Glomerular endothelial cell (primary cell): ENCODE measurements at places on chromosomes 7 and 10. TPM values are rescaled to one million over a fixed set of nuclear protein-coding genes. Genes with fewer than 3 reads are reported as not detected.
A peak's percentile ranks its signal among the peaks of the same experiment; 100 is the strongest.

DNA sequence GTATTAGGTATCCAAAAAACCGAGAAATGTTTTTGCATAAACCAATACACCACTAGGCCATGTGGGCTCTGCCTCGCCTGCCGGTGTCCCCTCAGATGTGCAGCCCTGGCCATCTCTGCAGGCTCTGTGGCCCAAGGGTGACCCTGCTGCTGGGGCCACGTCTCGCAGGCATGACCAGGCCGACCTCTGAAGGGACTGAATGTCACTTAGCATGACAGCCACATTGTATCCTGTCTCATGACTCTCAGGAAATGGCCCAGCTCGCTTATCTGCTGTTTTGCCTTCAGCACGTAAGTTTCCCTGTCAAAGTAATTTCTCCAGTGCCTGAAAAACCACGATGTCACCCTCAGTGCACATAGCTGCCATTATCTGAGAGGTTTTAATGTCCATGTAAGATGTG is 49.5 kb upstream of the ZNF32 start:
- DNase-seq: no peak

STEAP1B gene
- total RNA-seq: 10.5 and 16.4 TPM in 2 replicates

DNA sequence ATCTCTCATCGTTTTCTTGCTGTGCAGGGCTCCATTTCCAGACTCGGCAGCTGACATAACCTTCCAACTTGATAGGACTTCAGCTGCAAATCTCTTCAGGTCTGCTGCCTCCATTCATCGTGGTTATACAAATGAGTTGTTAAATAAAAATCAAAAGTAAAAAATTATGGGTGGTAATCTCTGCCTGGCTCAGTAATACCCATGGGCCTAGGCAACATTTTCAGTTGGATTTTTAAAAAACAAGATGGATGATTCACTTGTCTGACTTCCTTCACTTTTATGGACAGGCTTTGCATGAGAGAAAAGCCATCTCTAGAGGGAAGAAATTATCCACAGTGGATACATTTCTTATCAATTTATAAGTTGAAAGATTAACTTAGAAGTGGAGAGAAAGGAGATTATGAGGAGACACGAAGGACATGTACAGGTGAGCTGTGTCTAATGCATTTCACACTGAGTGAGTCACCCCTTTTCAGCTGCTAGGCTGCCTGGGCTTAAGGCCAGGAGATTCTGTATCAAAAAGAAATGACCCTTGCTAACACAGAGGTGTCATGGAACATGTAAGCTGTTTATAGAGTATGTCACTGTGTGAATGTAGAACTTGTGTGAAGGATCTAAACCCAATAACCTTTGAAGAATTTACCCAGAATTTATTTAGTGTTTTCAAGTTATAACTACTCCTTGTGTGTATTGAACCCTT is 495.1 kb downstream of the AUTS2 start:
- DNase-seq: no peak

DNA sequence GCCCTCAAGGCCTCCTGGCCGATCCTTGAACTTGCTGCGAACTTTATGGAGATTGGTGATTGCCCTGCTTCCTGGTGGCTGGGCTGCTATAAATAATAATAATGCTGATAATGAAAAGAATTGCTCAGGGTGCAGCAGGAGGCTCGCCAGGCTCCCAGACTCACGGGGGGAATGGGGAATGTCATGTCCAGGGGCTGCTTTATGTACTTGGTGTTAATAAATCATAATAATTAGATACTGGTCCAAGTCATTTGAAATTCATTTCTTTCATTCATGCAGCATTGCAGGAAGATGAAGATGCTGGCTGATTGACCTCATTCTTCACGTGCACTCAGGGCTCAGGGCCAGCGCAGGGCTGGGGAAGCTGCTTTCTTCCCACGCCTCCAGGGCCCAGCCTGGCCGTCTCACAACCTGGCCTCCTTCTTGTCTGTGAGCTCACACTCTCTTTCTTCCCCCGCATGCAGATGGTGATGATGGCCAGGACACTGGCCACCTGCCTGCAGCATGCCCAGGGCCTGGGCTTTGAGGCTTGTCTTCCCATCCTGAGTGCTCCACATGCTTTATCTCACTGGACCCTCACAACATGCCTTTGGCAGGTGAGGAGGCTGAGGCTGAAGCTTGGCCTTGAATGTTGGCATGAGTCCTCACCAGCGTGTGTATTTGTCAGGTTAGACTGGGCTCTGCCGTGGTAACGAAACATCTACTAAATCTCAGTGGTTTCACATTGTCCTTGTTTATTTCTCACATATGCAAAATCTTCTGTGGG is 138.4 kb upstream of the TNS3 start:
- DNase-seq: no peak

ZWINT gene
- total RNA-seq: 10.8 and 21.9 TPM in 2 replicates

DNA sequence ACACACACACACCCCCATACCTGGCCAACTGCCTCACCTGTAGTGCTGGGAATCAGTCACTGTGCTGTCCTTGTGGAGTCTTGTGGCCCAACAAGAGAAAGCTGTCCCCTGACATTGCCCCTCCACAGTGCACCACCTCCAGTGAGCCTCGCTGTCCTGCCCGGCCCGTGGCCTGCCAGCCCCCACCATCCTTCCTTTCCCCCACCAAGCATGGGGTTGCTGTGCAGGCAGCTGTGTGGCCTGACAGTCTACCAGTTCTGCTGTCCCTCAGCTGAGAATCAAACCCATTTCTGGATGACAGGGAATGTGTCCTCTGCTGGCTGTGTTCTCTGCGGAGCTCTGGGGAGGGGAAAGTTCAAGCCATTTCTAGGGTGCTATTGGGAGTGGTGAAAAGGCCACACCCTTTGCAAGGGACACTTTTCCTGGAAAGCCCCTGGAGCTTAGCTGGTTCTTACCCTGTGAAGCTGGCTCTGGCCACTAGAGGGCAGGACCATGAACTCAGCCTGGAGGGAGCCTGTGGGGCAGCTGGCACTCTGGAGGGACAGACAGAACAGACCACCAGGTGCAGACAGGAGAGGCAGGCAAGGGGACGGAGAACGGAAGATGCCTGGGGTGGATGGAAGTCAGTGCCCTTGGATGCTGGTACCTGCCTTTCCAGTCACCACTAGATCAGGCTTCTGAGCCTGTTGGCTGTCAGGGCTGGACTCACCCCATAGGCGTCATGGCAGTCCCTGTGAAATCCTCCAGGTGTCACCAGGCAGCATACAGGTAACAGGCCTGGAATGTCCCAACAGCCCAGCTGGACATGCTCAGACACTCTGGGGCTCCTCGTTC is 10.5 kb upstream of the MTPAP start:
- peak; percentile 23 for DNase-seq

PCDH15 gene
- total RNA-seq: not detected in 2 replicates

OPALIN gene
- not detected in 2 replicates for total RNA-seq

TAS2R4 gene
- total RNA-seq: 0.29 and 0.58 TPM in 2 replicates

AGAP4 gene
- total RNA-seq: 7.7 and 11.1 TPM in 2 replicates

DNA sequence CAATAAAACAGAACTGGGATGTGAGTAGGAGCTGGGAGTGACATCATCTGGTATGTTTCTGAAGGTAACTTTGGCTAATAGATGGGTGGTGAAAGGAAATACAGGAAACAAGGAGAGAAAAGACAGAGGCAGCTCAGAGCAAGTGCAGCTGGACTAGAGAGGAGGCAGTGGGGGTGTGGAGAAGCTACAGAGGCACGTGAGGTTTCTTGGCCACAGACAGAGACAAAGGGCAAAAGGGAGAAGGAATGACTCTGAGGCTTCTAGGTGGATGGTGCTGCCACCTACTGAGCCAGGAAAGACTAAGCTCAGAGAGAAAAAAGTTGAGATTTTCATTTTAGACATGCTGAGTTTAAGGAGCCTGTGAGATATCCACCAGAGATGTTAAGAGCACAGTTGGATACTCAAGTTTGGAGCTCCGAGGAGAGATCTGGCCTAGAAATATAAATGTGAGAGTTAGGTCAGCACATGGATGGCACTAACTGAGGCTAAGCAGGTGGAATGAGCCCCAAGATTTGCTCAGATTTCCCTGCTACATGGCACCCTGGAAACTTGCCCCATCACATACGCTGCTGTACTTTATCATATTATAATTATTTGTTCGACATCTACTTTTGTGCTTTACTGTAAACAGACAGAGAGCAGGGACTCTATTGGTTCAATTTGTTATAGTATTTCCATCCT is 293.0 kb upstream of the IMMP2L start:
- DNase-seq: no peak

DNA sequence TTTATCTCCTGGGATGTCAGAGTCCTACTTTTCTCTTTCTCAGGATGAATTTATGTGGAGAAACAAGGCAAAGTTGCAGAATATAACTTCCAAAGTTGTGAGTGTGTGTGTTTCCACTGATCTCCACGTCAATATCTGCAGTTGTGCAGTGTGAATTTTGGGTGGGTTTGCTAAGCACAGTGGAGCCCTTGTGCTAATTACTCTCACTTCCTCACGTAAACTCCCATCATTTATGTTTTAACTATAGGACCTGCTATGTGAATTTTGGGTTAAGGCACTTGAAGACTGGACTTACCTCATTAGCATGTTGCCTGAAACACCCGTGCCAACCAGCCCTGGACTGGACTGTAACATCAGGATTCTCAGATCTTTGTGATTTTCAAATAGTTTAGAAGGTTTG is 51.9 kb upstream of the NPVF start:
- DNase-seq: no peak

GRCh38 chr10:119177708-119178371 is 772 bp downstream of the PRDX3 start:
- no peak for DNase-seq

SYT15 gene
- 0.29 TPM in 1 of 2 replicates, not detected in the other for total RNA-seq

- no peak for DNase-seq
These were observed 144.7 kb downstream of the TRIL start for GRCh38 chr7:28813243-28813962.

NPY gene
- total RNA-seq: not detected in 2 replicates

DNA sequence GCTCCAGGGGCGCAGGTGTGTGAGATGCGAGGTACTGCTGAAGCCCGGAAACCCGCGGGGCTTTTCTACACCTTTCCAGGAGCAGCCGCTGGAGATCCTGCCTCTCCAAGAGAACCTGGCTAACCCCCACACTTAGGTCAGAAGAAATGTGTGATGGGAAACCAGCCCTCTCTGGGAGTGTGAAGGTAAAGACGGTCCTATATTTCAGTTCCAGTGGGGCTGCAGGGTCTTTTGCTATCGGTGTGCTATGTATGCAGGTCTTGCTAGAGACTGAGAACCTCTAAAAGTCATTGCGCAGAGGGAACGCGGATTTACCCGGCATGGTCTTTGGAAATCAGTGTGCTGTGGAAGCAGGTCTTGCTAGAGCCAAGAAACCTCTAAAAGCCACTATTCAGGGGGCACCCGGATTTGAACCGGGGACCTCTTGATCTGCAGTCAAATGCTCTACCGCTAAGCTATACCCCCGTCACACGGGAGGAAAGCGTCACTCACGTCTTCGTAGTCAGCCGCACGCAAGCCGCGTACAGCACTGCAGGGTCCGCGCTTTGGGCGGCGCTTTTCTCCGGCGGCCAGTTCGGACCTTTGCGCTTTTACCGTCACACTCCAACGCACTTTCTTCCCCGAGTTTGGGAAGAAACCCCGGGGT is 46.0 kb downstream of the ZNF777 start:
- no peak for DNase-seq

- DNase-seq: no peak
These were observed 18.3 kb upstream of the PODXL start for GRCh38 chr7:131574741-131575140.

DNA sequence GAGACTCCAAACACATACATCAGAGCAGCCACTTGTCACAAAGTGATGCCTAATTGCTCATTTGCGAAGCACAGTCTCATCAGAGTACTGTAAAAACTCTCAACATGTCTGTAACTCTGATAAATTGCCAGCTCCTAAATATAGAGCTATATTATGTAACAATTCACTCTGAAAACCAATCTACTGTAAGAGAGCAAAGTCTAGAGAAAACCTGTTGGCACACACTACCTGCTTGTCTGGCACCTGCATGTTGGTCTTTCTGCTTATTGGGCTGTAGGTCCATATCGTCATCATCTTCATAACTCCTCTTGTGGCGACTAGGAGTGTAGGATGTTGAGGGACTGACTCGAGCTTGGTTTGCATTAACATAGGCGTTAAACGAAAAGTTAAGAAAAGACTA is 19.8 kb downstream of the MCMBP start:
- no peak for DNase-seq

- no peak for DNase-seq
These were observed 465.5 kb upstream of the NRP1 start for GRCh38 chr10:33799944-33800323.

DNA sequence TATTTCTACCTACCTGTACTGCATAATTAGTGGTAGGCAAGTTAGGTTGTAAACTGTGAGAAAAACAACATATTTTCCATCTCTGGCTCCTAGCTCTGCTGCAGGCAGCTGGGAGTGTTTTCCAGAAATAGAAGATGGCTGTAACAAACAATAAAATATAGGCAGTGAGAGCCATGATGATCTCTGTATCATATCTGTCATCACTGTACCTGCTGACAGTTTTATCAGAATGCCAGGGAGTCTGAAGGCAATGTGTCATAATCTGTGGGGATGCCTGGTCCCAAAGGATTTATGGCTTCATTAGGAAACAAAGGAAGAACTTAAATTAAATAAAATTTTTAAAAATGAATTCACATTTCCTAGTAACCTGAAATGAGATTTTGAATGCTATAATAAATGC is 160.9 kb upstream of the SMIM30 start:
- DNase-seq: no peak

ADARB2 gene
- total RNA-seq: 0.23 and 0.39 TPM in 2 replicates

- no peak for DNase-seq
These were observed 19.7 kb upstream of the BNIP3 start for GRCh38 chr10:132001238-132001972.

PNLIPRP1 gene
- not detected in 2 replicates for total RNA-seq

DNA sequence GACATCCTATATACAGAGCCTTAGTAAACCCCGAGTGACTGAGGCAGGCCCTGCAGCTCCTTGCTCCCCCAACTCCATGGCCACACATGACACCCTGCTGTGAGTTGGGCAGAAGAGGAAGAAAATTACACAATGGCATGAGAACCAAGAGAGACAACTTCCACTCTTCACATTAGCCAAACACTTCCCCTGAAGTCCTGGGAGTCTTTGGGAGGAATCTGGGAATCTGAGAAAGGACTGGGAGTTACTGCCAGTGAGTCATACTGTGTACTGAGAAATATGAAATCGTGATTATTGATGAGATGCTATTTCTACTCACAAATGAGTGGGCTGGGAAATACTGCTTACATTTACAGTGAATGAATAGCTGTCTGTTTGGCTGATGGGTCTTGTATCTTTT is 116.6 kb downstream of the SPAG6 start:
- no peak for DNase-seq

- no peak for DNase-seq
These were observed 27.5 kb downstream of the LRRC27 start for GRCh38 chr10:132359305-132360040.

- DNase-seq: no peak
These were observed 231.8 kb downstream of the KCNMA1 start for GRCh38 chr10:77405771-77406241.

DNA sequence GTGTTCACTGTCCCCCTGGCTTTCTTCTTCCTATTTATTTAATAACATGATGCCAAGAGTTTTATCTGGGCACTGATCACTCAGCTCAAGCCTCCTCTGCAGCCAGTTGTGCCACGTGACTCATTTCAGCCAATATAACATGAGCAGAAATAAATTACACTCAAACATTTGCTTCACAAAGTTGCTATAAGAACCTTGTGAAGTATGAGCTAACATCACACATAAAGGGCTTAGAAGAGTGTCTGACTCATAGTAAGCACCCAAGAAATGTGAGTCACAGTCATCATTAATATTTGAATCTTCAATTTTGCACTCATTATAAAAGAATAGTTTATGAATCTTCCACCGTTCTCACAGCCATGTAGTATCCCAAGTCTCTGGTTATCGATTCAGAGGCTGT is 414.6 kb upstream of the NPVF start:
- DNase-seq: no peak

ACTL6B gene
- not detected in 2 replicates for total RNA-seq

- DNase-seq: no peak
These were observed 1182.9 kb upstream of the LRRTM3 start for GRCh38 chr10:65742906-65743305.
